ENCODE measurements at places on chromosomes 5 and 9.

- DNase-seq: no peak
Observed at GRCh38 chr9:131162886-131163285, 37.5 kb downstream of the NUP214 start.

DNA sequence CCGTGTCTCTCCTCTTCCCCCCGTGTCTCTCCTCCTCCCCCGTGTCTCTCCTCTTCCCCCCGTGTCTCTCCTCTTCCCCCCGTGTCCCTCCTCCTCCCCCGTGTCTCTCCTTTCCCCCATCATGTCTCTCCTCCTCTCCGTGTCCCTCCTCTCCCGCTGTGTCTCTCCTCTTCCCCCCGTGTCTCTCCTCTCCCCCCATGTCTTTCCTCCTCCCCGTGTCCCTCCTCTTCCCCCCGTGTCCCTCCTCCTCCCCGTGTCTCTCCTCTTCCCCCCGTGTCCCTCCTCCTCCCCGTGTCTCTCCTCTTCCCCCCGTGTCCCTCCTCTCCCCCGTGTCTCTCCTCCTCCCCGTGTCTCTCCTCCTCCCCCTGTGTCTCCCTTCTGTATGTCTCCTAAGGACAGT lies 12.8 kb upstream of the RNU6ATAC start:
- no peak for DNase-seq

DNA sequence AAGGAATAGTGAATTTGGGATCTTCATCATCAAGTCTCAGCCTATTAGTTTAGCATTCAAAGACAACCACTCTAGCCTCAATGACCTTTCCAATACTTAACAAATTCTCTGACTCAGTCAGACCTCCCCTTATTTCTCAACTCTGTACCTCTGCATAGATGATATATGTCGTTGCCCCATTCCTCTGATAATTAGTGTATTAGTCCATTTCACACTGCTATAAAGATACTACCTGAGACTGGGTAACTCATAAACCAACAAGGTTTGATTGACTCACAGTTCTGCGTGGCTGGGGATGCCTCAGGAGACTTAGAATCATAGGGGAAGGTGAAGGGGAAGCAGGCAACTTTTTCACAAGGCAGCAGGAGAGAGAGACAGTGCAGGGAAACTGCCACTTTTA lies 8.9 kb downstream of the MRPL22 start:
- DNase-seq: no peak

GRCh38 chr5:7394889-7395431 lies 978 bp upstream of the ADCY2 start:
- no peak for DNase-seq

DNA sequence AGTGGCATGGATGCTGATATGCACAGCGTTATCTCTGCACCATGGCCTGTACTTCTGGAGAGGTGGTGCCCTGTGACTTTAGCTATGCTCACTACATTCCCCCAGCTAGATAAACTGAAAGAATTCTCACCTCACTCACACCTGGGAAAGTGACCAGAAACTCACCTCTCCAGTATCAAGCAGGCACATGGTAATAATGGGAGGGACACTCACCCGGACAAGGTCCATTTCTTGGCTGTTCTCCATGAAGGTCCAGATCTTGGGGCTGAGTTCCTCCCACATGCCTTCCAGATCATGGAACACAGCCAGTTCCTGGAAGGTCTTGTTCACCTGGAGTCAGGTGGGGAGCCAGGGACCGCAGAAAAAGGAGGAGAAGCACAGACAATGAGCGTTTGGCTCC lies 72.8 kb downstream of the NIPSNAP3B start:
- DNase-seq: no peak

GRCh38 chr5:168611165-168611564 lies 32.0 kb upstream of the PANK3 start:
- DNase-seq: no peak

DNA sequence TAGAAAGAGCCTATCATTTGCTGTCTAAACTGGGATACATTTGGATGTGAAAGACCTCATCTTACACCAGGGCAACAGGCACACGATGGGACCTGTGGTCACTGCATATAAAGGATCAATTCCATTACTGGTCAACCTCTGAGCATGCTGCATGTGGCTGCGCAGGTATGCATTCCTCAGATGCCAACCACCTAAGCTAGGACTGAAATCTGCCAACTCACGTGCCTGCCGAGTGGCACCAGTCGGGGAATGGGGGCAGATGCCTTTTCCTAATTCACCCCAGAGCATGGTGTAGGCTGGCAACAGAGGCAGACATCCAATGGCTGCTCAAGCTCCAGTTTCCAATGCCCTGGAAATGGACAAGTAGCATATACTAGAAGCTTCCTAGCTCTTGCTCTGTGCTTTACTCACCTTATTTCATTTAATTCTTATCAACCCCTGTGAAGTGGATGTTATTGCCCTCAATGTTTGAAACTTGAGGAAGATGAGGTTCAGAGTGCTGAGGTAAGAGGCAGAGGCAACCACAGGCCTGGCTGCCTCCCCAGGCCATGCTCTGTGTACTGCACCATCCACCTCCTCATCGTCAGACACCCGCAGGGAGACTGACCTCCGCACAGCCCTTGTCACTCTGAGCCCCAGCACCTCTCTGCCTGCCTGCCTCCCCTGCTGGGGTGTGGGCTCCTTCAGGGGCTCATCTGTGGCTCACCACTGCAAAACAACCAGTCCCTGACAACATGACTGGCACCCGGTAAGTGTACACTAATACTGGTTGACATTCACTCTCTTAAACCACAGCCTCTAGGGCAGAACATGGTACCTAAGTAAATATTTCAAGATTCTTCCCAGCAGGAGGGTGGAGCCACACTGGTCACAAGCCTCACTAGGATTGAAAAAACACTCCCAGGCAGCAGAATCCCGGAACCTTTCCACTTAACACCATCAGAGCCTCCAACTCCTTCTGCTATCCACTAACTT lies 228.5 kb downstream of the CRB2 start:
- DNase-seq: no peak

- DNase-seq: no peak
Observed at GRCh38 chr5:4553978-4554377, 586.2 kb upstream of the ADAMTS16 start.

DNA sequence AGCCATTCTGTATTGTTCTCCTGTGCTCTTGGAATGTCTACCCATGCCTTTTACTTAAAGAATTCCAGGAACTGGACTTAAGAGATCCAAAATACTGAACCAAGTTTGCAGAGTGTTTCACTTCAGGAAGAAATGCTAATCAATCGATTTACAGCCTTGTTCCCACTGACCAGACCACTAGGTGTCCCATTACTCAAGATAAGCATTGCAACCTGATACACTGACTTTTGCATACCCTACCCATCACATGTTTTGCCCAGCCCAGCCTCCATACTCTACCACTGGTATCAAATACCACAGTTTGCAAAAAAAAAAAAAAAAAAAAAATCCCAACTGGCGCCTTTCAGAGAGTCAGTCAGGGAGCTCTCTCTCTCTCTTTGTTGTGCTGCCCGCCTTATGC lies 550.8 kb downstream of the CDH9 start:
- DNase-seq: no peak

GRCh38 chr5:163631856-163632255 lies 126.4 kb downstream of the MAT2B start:
- DNase-seq: no peak

DNA sequence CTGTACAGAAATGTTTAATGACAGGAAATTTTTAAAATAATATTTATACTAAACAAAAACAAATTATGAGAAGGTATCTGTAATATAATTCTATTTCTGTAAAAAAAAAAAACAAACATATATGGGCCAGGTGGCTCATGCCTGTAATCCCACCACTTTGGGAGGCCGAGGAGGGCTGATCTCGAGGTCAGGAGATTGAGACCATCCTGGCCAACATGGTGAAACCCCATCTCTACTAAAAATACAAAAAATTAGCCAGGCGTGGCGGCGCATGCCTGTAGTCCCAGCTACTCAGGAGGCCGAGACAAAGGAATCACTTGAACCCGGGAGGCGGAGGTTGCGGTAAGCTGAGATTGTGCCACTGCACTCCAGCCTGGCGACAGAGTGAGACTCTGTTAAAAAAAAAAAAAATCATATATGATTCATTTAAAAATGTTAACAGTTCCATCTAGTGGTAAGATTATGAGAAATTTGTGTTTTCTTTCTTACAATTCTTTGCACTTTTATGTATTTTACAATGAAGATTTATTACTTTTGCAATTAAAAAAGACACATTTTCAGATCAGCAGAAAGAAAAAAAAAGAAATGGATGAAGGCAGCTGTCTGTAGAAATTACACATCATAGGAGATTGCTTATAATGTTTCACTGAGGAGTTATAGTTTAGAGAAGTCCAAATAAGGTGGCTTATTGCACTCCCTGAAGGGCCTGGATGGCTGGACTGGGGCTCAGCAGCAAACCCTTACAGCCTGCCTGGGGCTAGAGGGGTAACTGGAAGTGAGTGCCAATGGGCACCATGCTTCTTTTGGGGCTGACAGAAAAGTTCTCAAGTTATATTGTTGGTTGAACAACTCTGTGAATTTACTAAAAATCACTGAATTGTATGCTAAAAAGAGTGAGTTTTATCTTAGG lies 20.3 kb downstream of the C9orf153 start:
- DNase-seq: no peak

DNA sequence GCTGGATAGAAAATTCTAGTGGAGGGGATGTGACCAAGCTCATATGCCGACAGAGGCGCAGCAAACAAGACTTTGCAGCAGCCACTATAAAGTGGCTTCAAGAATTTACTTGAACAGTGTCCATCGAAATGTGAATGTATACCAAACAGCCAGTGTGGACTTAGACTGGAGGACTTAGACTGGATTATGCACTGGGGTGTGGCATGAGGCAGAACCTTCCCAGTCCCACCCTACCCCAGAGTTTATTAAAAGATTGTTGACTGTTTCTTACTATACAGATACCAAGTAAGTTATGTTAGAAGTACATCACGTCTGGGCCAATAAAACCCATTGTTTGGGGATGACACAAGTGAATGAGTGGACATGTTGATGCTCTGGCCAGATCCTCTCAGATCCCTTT lies 561.3 kb upstream of the KLF4 start:
- DNase-seq: no peak

GRCh38 chr5:144203750-144204596 lies 33.3 kb downstream of the KCTD16 start:
- no peak for DNase-seq

- no peak for DNase-seq
Observed at GRCh38 chr5:81553567-81554212, 159.8 kb upstream of the ACOT12 start.

- DNase-seq: no peak
Observed at GRCh38 chr5:124623265-124623664, 123.2 kb downstream of the ZNF608 start.

GRCh38 chr5:129399069-129399468 lies 61.0 kb upstream of the ADAMTS19 start:
- DNase-seq: no peak

- DNase-seq: no peak
Observed at GRCh38 chr5:140117523-140117922, 3.6 kb downstream of the PURA start.

DNA sequence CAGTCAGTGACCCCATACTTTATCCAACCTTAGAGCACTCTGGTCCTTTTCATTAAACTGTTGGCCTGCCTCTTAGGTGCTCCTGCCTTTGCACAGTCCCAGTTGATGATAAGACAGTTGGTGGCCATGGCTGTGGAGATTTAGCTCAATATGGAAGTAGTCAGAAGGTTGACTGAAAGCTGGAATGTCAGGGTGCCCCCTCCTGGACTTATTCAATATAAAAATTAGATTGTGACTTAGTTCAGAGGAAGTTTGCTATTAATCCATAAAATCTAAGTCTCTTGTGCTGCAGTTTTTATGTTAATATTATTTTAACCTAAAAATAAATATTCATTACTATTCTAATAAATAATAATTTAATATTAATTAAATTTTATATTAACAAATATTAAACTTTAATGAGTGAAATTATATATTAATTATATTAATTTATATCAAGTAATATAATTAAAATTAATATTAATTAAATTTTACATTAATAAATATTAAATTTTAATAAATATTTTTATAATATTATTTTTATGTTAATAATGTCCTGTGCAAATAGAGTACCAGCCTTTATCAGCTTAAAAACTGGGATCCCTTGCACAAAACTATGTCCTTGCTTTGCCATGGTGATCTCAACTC lies 77.7 kb upstream of the ADAMTSL1 start:
- no peak for DNase-seq

DNA sequence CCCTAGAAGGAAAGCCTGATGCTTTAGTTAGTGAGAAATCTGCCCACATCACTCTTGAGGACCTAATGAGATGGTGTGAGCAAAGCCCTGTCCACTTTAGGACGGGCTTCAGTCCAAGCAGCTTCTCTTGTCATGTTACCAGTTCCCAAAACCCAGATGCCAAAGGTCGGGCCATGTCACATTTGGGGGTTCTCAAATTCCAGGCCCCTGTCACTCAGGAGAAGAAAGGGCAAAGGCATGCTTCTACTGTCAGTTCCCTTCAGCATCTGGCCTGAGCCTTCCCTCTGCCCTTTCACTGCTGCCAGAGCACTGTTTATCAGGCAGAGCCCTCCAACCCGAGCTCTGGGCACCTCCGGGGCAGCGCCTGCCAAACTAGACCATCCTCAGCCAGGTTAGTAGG lies 556.0 kb downstream of the BNC2 start:
- DNase-seq: no peak

GRCh38 chr9:107896544-107896943 lies 407.0 kb upstream of the KLF4 start:
- no peak for DNase-seq

- no peak for DNase-seq
Observed at GRCh38 chr5:2432076-2432920, 319.2 kb downstream of the IRX2 start.

GRCh38 chr5:171634511-171634910 lies 151.1 kb upstream of the SMIM23 start:
- no peak for DNase-seq

DNA sequence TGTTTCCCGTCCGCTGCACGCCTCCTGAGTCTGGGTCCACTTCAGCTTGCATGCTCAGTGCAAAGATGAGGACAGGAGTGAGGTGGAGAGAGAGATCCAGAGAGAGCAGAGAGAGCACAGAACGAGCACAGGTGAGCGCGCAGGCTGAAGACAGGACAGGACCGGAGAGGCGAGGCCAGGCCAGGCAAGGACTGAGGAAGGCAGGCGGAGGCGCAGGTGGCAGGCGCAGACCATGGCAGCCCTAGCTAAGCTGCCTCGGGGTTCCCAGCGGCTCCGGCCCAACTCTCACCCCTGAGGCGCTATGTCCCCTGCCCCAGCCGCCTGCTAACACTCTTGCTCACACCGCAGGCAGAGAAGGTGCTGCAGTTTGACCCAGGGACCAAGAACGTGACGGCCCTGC lies 9.7 kb downstream of the GRIN1 start:
- DNase-seq: no peak

DNA sequence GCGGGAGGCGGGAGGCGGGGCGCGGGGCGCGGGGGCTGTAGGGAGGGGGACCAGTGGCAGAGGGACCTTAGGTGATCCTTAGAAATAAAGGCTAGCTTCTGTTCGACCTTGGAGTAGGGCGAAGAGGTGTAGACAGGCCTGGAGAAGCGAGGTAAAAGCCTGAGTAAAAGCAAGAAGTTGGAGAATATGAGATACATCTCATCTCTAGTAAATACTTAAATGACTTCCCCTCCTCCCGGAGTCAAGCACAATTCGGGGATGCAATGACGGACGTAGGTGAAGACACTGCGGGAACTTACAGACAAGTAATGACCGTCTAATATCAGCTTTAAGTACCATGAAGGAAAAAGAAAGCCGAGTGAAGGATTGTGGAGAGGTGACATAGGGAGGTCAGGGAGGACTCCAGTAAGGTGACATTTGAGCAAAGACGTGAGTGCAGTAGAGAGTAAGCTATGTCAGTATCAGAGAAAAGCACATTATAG lies 466 bp downstream of the SMC2 start:
- no peak for DNase-seq
